ENCODE measurements at places on chromosomes 13 and 19. TPM values are rescaled to one million over a fixed set of nuclear protein-coding genes. Genes with fewer than 3 reads are reported as not detected.

ZNF460 gene
- total RNA-seq: 78.1 TPM

CEACAM19 gene
- total RNA-seq: 3.1 TPM

- peak; percentile 42 for DNase-seq
Measured at GRCh38 chr13:43783820-43784219, 3.0 kb downstream of the ENOX1 start.

DNA sequence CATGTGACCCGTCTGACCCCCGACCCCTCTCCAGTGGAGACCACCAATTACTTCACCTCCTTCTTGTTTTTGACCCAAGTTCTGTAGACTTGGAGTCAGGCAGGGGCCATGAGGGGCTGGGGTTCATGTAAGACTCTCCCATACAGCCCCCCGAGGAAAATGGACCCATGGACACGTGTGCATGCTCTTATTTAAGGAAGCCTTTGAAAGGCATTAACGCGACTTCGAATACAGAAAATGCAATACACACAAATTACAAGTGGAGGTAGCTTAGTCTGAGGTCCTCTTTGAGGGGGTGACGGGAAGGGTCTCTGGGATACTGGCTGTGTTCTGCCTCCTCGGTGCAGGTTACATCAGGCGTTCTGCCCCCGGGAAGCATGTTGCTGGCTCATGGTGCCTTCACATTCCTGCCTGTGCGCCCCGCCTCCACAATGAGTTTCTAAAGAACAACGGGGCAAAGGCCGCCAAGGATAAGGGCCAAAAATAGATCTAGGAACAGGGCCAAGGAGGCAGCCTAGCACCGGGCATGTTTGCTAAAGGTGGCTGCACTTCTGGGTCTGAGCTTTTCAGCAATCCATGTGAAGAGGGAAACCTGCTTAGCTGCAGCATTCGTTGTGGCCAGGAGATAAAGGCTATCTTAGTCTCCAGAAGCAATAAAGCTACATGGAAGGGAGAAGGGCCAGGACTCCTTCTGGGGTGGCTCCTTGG lies 54.5 kb downstream of the RAB20 start:
- DNase-seq: peak; percentile 23

LRRC4B gene
- total RNA-seq: 0.17 TPM

- no peak for DNase-seq
Measured at GRCh38 chr19:6044056-6044805, 66.1 kb downstream of the RFX2 start.

- peak; percentile 92 for DNase-seq
Measured at GRCh38 chr19:15249972-15250639, 17.9 kb upstream of the EPHX3 start.

- no peak for DNase-seq
Measured at GRCh38 chr13:99374994-99375737, 68.0 kb upstream of the GPR183 start.

DNA sequence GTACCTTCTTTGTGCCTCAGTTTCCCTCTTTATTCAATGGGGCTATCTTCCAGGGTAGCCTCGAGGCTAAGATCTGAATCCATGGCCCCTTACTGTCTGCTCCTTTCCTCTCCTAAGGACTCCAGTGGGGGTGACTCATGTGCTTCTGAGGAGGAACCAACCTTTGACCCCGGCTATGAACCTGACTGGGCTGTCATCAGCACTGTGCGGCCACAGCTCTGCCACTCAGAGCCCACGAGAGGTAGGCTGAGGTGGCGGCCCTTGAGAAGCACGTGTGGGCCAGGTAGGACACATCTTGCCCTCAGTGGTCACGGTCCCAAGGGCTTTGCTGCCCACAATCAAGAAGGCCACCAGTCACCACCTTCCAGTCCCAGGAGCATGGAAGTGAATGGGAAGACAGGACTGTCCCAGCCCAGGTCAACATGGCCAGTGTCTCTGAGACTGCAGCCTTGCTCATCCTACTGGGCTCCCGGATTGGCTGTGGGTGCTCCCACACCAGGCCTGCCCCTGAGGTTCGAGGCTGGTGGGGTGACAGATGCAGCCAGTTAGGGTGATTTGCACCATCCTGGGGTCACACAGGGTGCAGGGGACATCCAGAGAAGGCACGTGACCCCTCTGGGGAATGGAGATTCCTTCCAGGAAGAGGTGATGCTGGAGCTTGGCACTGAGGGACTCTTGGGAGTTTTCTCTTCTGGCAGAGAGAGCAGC lies 2.8 kb downstream of the TBC1D17 start:
- DNase-seq: no peak

CNFN gene
- total RNA-seq: not detected

GRCh38 chr13:24187185-24187584 lies 26.7 kb downstream of the SPATA13 start:
- peak; percentile 53 for DNase-seq

DNA sequence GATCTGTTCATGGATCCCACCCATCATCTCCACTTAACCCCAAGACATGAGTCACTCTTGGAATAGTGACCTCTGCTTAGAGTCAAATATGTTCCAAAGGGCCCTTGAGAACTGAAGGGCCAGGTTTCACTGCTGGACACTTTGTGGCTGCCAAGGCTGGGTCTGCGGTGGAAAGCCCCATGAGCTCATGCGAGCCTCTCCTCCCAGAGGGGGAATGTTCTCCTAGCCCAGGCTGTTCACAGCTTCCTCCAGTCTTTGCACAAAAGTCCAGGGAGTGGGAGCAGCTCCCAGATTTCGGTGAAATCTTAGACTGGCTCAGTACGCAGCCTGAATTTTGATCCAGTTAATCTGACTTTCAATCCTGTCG lies 732 bp upstream of the DCLK1 start:
- peak; percentile 55 for DNase-seq

SYMPK gene
- 22.3 TPM for total RNA-seq

ZNF253 gene
- 5.6 TPM for total RNA-seq

CLC gene
- total RNA-seq: not detected

ZNF792 gene
- total RNA-seq: 3.3 TPM

GRCh38 chr19:3098515-3099346 lies 4.6 kb downstream of the GNA11 start:
- DNase-seq: no peak

GRCh38 chr13:106533101-106533942 lies 2.1 kb downstream of the EFNB2 start:
- DNase-seq: peak; percentile 81

DNA sequence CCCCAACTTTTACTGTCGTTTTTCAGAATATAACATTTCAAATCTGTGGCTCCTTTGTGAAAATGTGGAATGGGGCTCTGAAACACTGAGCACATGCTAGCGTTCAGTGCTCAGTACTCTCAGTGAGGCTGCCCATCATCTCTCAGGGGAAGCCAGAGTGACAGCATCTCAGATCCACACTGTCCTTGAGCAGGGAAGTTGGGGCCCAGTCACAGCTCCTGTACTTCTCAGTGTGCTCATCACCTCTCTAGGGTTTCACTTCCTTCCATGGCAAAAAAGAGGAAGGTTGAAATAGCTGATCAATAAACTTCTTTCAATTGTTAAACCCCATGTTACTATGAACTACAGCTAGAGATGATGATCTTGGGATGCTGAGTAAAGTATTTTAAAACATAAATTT lies 565.9 kb upstream of the SPRY2 start:
- no peak for DNase-seq

GRCh38 chr13:40780822-40781401 lies 8.5 kb upstream of the SLC25A15 start:
- DNase-seq: peak; percentile 9

- no peak for DNase-seq
Measured at GRCh38 chr13:38394777-38395496, 45.3 kb downstream of the UFM1 start.

DNA sequence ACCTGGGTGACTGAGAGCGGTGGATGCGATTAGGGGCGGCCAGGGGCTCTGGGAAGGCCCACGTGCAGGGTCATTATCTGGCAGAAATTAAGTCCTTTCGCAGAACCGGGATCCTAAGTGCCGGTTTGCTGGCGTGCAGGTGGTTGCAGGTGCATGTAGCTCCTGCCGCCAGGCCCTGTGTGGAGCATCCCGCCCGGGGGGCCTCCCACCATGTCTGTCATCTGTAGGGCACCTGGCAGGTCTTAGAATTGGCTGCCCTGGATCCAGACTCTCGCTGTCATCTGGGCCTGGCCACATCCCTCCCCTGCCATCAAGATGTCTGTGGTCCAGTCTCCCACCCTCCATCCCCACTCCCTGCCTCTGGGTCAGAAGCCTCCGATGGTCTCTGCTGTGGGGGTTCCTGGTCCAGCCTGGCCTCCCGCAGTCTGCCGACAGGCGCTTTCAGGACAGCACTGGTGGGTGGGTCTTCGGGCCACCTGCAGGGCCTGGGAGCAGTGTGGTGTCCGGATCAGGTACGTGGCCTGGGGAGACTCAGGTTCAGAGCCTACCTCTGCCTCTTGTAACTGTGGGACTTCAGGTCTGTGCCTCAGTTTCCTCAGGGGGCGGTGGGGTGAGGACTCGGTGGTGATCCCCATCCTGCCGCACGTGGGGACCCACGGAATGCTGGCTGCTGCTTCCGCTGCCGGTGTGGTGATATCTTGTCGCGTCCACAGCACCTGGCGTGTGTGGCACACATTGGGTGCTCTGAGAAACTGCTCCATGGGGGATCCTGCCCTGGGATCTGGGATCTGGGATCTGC lies 5.4 kb downstream of the GNA11 start:
- DNase-seq: no peak

GRCh38 chr13:27542220-27542619 lies 78.1 kb downstream of the LNX2 start:
- DNase-seq: no peak

- peak; percentile 97 for DNase-seq
Measured at GRCh38 chr19:34274827-34275625, 20.7 kb downstream of the GARRE1 start.

- DNase-seq: no peak
Measured at GRCh38 chr19:13095934-13096927, 6.4 kb downstream of the LYL1 start.

GRCh38 chr13:24106429-24106828 lies 54.1 kb upstream of the SPATA13 start:
- DNase-seq: no peak

BEST2 gene
- not detected for total RNA-seq

GRCh38 chr13:58964048-58964447 lies 1199.7 kb downstream of the DIAPH3 start:
- no peak for DNase-seq

DNA sequence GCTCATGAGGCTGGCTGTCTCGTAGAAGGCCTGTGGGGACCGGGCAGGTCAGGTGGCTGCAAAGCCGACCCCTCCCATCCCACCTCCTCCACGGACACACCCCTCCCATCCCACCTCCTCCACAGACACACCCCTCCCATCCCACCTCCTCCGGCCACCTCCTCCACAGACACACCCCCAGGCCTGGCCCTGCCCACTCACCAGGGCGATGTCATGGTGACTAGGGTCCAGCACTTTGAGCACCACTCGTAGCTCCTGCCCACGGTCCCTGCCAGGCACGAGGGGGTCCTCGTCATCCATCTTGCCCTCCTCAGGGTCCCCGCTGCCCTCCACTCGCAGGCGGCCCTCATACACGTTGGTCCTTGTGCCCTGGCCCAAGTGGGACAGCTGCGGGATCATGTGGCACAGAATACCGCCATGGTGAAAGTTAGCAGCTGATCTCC lies 18.8 kb downstream of the TYK2 start:
- no peak for DNase-seq

GRCh38 chr13:108755083-108755482 lies 125.7 kb downstream of the MYO16 start:
- DNase-seq: no peak

DNA sequence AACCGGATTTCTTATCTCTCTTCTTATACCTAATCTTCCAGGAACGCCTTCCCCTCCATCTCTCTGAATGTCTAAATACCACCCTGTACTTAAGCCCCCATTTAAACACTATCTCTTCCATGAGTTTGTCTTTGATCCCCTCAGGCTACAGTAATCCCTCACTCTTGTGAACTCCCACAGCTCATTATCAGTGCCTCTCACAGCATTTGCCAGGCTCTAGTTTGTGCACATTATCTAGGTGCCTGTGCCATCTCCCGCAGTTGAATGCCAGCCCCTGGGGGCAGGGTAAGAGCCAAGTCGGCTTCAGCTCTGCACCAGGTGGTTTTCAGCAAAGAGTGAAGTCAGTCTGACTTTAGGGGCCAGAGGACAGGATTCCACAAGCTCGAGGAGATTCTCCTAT lies 71.4 kb downstream of the FREM2 start:
- no peak for DNase-seq

GRCh38 chr19:2500841-2501261 lies 24.9 kb downstream of the GADD45B start:
- DNase-seq: no peak

DNA sequence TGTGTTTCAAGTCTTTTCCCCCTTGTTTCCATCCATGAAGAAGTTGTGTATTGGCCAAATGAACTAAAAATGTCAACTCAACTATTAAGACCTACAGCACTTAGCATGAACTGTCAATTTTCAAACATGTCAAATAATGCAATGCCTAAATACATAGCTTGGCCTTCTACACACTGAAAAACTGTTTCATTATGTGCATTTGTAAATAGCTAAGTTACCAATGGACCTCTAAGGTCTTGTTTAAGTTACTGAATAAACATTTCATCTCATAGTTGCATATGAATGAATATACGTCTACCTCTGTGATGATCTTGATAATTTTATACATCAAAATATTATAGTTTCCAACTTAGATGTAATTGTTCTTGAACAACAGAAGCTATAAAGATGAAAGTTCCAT lies 744.5 kb downstream of the EFNB2 start:
- no peak for DNase-seq

DNA sequence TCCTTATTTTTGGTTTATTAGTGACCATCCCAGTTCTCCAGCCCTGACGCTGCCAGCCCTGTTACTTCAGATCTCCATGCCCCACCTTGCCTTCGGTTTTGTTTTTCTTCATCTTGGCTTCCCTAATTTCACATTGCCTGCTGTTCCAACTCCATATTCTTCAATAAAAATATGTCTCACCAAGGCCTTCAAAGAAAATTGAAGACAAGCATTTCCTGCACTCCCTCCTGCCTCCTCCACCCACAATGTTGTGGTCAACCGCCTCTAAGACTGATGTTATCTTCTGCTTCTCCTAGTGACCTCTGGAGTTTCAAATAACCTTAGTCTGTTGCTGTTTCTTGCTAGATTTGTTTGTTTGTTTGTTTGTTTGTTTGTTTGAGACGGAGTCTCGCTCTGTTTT lies 14.6 kb downstream of the PLD3 start:
- DNase-seq: no peak

GRCh38 chr13:32195713-32196112 lies 119.5 kb downstream of the ZAR1L start:
- no peak for DNase-seq

- no peak for DNase-seq
Measured at GRCh38 chr13:80888390-80888789, 547.5 kb upstream of the SPRY2 start.

GRCh38 chr19:22783651-22784410 lies at the start of gene ZNF99:
Gene ZNF99 (minus strand): TSS chr19:22784151. CDS start chr19:22784016, 135 bp downstream.
- DNase-seq: no peak

GRCh38 chr13:99987154-99988019 lies 5.8 kb downstream of the ZIC2 start:
- no peak for DNase-seq

ZNF442 gene
- 5.1 TPM for total RNA-seq

GRCh38 chr13:30972888-30973377 lies 40.5 kb downstream of the TEX26 start:
- DNase-seq: peak; percentile 72

All from fibroblast of lung (primary cell).